ENCODE measurements at places on chromosomes 16 and 17.

DNA sequence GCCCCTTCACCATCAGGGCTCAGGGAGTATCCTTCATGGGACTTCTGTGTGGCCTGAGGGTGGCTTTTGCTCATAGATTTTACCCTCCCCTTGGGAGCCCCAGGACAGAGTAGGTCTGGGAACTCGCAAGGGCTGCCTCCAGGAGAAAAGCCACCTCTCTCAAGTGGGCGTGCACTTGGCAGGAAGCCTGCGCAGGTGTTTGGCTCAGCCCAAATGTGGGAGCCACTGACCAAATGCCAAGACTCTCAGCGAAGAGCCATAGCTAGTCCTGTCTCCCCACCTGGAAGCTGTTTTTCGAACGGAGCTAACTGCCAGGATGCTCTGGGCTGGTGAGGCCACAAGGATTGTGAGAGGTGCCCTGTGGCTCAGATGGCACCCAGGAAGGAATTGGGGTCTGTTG, 2.0 kb upstream of the HSD17B2 start:
- no peak for DNase-seq

DNA sequence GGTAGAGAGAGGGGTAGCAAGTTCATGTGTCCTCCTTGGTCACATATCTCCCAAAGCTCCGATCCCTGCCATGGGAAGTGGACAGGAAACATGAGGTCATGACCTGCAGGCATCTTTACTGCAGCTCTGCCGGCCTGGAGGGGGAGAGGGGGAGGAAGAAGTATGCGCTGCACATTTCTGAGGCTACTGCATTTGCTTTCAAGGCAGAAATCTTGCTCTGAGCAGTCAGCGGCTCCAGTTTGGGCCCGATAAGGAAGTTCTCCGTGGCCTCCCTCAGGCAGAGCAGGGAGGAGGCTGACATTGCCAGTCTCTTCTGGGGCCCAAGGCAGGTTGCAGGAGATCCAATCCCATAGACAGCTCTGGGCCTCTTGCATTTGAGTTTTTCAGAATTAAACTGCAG, 1.5 kb upstream of the NHERF1 start:
- DNase-seq = no peak

DNA sequence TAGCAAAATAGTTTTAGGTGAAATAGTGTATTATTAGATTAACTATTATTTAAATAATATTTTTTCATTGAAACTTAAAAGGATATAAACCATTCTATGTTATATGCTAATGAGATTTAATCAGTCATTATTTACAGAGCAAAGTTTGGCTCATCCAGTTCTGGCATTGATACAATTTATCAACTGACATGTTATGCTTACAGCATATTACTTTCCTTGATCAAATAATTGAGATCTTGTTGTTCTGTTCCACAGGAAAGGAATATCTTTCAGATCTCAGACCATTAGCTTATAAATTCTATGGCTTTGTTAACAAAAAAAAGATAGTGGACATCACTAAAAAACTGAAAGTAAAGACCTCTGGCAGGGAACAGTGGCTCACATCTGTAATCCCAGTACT, 403.0 kb downstream of the ZFHX3 start:
- no peak for DNase-seq

- no peak for DNase-seq
These were observed 2.7 kb upstream of the NFE2L1 start for GRCh38 chr17:48045316-48046001.

- peak; percentile 76 for DNase-seq
These were observed 4.5 kb downstream of the PRSS27 start for GRCh38 chr16:2715519-2715918.

Data from stimulated activated naive CD4-positive, alpha-beta T cell treated with Interleukin-2 at 50 U/mL for 16 hours (primary cell).